Stimulated activated memory B cell treated with anti-CD40 and anti-IgM and Interleukin-4, amounts not matched to agents 10 μg/mL and 1 μg/mL and 100 μg/mL, for 72 hours (primary cell): ENCODE measurements at places on chromosomes 3 and 15.

- H3K4me3 ChIP-seq: peak overlapping the region; percentile 96
- H3K36me3 ChIP-seq: peaks cover 11% of the 10 kb centered on the region
- peak overlapping the region; percentile 99 for H3K27ac ChIP-seq
- no peaks in the 10 kb centered on the region for H3K27me3 ChIP-seq
These were observed 996 bp downstream of the RABL3 start for GRCh38 chr3:120741320-120741719.

- H3K4me1 ChIP-seq: no peaks in the 10 kb centered on the region
- H3K36me3 ChIP-seq: no peaks in the 10 kb centered on the region
- H3K4me3 ChIP-seq: no peak overlapping the region
- no peak for ATAC-seq
These were observed 123.9 kb downstream of the SHOX2 start for GRCh38 chr3:157982359-157982758.

DNA sequence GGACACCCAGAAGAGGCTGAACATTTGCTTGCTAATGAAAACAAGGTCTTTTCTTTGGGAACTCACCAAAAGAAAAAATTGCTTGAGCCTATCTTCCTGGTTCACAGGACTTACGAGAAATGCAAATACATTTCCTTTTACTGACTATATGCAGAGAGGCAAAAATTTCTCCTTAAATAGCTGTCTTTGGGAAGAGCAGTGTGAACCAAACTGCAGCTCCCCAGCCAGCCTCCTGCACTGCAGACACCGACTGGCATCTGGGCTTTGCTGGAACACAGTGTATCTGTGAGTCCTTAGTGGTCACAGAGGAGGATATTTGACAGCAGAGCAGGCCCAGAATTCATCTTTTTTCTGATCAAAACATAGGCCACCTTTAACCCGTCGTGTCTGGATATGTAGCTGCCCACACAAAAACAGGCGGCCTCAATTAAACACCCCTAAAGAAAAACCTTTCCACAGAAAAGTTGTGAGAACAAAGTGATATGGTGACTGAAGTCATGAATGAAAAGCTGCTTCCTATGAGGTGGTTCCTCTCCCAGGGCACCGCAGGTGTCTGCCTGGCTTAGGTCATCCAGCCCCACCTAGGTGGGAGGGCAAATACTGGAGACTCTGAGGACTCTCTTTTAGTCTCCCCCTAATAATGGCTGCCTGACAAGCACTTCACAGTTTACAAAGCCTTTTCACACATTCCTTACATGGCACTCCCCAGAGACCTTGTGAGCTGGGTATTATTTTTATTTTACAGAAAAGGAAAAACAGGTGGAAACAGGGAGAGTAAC lies 46.1 kb upstream of the TMEM158 start:
- no peaks in the 10 kb centered on the region for H3K4me1 ChIP-seq
- peaks cover 56% of the 10 kb centered on the region for H3K27me3 ChIP-seq
- ATAC-seq: no peak
- H3K27ac ChIP-seq: no peak overlapping the region

DNA sequence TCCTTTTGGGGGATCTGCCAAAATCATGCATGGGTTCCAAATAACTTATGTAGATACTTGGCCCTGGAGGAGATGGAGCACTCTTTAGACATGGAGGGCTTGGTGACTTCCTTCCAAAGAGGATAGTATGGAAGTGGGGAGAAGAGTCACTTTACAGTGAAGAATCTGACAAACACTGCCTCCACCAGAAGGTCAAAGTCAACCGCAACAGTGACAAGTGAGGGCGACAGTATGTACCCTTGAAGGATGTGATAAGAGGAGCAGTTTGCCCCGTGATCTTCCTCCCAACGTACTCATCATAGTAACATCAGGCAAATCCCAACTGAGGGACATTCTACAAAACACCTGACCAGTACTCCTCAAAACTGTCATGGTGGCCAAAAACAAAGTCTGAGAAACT lies 62.0 kb downstream of the LMCD1 start:
- no peak for ATAC-seq
- H3K27me3 ChIP-seq: no peaks in the 10 kb centered on the region
- H3K36me3 ChIP-seq: peaks cover under 1% of the 10 kb centered on the region
- no peak overlapping the region for H3K4me3 ChIP-seq

- H3K4me1 ChIP-seq: peaks cover 25% of the 10 kb centered on the region
- no peak overlapping the region for H3K4me3 ChIP-seq
- H3K36me3 ChIP-seq: no peaks in the 10 kb centered on the region
- no peak for ATAC-seq
These were observed 24.1 kb downstream of the CGGBP1 start for GRCh38 chr3:88034491-88035275.

DNA sequence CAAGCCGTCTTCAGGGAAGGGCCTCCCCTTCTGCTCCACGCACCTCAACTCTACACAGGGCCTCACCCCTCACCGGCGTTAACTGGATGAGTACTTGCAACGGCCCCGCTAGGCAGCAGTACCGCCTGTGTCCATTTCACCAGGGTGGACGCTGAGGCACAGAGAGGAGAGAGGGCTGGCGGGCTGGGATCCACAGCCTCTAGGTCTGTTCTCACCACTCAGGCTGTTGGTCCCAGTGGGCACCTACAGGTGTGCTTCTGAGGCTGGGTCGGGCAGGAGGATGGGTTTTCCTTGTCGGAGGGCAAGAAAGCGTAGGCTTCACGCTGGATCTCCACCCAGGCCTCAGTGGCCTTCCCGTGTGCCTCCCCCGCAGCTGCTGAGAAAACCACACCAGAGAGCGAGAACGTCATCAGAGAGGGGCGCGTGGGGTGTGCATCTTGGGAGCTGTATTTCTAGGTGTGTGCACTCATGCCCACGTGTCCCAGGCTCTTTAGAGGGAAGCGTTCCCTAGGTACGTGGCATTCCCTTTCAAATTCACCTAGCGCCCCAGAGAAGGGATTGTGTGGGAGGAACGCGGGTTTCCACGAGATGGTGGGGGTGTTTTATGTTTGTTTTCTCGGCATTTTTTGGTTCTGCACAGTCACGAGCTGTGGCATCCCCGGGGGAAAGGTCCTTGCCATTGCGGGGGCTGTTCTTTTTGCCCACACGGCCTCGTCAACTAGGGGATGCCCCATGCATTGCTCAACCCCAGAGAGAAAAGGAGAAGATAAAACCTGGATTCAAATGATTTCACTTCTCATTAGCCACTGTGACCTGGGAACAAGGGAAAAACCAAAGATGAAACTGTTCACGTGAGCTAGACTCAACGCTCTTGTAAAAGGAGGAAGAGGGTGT lies 67.7 kb downstream of the MGLL start:
- ATAC-seq: peak; percentile 73
- peak overlapping the region; percentile 91 for H3K27ac ChIP-seq
- H3K4me1 ChIP-seq: peaks cover 78% of the 10 kb centered on the region
- no peaks in the 10 kb centered on the region for H3K27me3 ChIP-seq
- H3K4me3 ChIP-seq: peak overlapping the region; percentile 70
- H3K36me3 ChIP-seq: peaks cover 46% of the 10 kb centered on the region
